Hematopoietic multipotent progenitor cell treated with erythropoietin and hydrocortisone succinate and interleukin-3 and kit ligand, for 17 days (in vitro differentiated cells): ENCODE measurements at places on chromosomes 4 and X.

DNA sequence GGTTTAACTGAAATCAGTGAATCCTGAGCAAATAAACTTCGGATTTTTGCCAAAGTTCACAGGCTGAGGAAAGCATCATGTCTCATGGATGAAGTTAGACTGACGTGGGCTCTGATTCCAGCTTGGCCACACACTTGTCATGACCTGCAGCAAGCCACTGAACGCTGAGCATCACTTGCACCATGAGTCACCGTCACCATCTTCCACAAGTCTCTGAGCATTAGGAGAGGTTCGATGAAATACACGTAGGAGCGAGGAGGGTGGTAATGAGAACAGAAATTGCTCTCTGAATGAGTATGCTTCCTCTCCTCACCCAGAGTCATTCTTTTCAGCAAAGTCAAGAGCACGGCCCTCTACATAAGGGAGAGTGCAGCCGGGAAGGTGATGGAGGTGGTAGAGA lies 3.8 kb upstream of the TRIML2 start:
- no peak for DNase-seq

DNA sequence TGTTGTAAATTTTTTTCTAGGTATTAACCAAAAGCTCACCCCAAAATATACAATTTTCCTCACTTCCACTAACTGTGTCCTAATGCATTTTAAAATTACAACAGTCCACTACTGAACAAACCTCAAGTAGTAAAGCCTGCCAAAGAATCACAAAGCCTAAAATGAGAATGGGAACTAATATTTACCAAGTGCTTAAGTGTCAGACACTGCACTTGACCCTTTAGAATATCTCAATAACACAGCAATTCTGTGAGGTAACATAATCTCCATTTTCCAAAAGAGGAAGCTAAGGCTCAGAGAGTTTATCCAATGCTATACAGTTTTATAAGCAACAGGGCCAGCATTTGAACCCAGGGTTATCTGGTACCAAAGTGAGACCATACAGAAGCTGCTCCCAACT lies 4.9 kb downstream of the SLC9A7 start:
- DNase-seq = no peak

- no peak for DNase-seq
Observed at GRCh38 chrX:41733939-41734338, 10.0 kb downstream of the GPR82 start.

DNA sequence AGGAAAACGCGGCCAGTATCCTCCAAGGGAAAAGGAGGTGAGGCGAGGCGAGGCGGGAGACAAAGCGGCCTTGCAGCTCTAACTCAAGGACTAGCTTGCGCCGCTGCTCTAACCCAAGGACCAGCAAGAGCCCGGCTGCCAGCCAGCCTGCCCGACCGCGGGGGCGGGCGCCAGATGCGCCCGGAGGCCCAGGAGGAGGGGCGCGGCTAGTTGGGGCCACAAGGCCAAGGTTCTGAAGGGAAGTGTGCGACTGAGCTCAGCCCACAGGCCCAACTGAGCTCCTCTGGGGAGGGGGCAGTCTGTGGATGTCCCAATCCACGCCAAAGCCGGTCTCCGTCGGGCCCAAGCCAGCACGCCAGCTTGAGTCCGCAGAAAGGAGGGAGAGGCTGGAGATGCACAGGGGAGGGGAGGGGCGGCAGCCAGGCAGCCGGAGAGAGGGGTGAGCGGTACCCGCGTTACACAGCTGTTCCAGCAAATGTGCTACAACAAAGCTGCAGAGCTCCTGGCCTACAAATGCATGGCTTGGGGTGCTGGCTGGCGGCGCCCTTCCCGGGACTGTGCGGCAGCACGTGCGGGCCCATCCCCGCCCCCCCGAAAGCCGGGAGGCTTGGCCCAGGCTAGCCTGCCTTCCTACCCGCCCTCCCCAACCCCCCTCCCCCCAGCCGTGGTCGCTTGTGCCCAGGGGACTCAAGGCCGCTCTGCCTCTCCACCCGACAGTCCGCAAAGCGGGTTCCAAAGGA lies 637 bp downstream of the AMER1 start:
- DNase-seq = no peak

DNA sequence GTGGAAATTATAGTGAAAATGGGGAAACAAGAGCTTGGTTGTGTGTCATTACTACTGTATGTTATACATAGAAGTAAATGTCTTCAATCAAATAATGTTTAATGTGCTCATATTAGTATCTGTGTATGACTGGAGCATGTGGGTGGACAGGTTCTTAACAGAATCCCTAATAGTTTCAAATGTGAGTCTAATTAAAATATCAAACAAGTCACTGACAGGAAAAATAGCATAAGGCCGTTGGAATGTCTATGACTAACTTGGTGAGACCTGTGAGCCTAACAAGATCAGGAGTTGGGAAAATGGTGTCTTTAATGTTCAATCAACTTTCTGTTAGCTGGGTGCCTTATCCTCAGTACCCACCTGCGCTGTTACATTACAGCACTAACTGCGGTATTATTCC lies 6.2 kb upstream of the CXCL3 start:
- no peak for DNase-seq

- no peak for DNase-seq
Observed at GRCh38 chrX:141180851-141181250, 3.9 kb upstream of the LDOC1 start.
